NCI-H2227 treated with DMSO at 0.1 percent for 48 hours (cell line): ENCODE measurements at places on chromosomes 11 and 22.

GRCh38 chr11:92383430-92383829 is 158.8 kb downstream of the FAT3 start:
- no peak for DNase-seq

DNA sequence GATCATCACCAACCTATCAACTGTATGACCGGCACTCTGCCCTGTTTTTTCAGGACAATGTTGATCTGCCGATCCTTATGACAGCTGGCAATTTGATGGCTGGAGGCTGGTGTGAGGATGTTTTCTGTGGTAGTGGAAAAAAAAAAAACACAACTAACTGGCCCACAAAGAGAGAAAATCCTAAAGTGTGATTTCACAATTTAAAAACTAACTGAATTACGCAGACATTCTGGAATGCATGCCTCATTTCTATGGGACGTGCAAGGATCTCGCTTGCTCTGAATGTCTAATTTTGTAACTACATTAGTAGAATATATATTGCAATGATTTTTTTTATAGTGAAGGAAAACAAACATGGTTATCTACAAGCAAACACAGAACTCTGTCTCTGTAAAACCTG is 590.5 kb downstream of the ETS1 start:
- no peak for DNase-seq

DNA sequence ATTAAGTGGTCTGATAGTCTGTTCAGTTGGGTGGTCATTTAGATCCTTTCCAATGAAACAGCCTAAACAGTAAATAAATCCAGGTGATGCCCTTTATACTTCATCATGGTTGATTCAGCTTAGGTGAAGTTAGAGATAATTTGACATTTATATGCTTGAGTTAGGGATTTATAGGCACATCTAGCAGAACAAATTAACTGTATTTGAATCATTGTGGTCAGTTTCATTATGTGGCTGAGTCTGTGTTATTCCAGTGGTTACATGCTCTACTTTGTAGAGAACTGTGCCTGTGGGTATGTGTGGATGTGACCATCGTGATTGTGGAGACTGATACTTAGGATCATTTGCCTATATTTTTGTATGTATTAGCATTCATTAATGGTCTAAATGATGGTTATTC is 194.6 kb downstream of the DDX10 start:
- DNase-seq, result no peak

DNA sequence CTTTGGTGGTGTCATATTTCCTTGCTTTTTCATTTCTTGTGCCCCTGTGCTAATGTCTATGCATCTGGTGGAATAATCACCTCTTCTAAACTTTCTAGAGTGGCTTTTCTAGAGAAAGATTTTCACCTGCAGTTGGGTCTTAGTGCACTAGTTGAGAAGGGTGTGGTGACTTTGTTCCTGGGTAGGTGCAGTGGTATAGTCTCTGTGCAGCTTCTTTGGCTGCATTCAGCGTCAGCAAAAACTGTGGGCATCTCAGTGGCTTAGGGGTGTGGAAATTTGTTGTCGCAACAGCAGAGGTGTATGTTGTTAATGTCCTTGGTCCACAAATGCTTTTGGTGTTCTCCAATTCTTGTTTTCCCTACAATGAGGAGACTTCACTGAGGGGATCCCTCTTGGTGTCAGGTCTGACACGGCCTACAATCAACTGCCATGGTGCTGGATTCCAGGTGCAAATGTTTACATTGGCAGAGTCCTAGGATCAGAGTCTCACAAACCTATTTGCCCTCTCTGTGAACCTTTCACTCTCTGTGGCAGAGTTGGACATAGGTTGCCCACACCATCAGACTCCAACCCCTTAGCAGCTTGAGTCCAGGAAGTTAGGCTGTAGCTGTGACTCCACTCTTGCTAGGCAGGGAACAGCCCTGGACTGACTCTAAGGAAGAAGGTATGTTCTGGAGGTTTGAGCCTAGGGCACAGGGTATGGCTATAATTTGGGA is 48.8 kb downstream of the GDPD4 start:
- no peak for DNase-seq

- DNase-seq, result no peak
Observed at GRCh38 chr22:17357688-17358087, 11.6 kb upstream of the CECR2 start.

GRCh38 chr11:45097721-45098493 is 48.5 kb upstream of the PRDM11 start:
- no peak for DNase-seq
